ENCODE measurements at places on chromosomes 3 and 15.

DNA sequence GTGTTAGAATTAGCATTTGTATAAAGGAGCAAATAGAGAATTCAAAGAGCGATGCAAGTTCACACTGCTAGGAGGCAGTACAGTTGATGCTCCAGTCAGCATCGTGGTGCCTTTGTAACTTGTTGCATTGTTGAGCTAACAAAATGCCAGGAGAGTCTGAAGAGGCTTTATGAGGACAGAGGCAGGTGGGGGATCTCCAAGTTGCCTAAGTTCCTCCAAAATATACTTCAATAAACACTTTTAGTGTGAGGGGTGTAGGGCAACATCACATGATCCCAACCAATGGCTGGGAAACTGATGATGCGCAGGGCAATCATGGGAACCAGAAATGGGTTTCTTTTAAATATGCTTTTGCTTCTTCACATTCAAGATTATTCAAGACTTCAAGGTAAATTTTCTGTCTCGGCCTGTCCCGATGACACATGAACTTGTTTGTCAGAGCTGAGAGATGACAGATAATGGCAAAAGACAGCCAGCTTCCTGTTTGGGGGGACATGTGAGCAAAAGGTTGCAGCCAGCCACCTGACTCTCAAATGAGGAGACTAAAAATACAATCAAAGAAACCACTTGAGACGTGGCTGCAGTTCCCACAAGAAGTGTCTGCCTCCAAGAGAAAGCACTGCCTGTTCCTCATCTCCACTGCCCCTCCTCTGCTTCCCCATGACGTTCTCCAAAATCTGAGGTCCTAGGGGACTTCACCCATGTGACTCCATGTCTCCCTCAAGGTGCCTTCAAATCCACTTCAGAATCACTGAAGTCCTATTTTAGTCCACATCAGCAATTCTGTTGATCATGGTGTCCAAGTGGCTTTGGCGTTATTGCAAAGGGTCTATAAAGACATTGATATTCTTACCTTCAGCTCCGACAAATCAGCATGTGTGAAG lies 39.3 kb downstream of the KLHL6 start:
- no peak for DNase-seq

DNA sequence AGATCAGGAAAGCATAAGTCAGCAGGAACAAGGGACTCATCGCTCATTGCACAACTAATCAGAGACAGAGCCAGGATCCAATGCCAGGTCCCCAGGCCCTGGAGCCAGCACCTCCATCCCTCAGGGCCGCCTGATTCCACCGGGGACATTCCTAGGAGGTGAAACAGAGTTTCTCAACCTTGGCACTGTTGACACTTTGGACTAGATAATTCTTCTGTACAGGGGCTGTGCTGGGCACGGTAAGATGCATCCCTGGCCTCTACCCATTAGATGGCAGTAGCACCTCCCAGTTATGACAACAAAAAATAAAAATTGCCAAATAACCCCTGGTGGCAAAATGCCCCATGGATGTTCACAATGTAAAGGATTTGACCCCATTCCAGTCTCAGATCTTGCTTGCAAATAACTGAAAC lies 127.7 kb downstream of the MTHFS start:
- peak; percentile 9 for DNase-seq

- DNase-seq, result no peak
These were observed 4.2 kb downstream of the NCBP2 start for GRCh38 chr3:196938124-196938523.

GRCh38 chr3:51968883-51969678 lies 1.8 kb upstream of the PCBP4 start:
- DNase-seq, result no peak

DNA sequence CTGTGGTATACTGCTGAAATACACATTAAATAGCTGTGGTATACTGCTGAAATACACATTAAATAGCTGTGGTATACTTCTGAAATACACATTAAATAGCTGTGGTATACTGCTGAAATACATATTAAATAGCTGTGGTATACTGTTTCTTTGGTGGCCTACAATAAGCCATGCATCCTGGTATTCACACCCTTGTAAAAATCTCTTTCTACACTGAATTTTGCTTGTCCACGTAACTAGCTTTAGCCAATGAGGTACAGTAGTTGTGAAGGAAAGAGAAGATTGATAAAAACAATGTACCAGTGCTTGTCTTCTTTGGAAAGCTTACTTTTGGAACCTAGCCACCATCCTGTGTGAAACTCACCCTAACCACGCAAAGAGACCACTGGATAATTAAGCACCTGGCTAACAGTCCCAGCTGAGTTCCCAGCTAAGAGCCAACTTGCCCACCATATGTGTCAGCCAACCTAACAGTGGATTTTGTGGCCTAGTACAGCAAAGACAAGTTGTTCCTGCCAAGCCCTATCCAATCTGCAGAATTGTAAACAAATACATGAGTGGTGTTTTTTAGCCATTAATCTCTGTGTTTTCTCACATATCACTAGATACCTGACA lies 103.4 kb upstream of the MELTF start:
- DNase-seq, result no peak

DNA sequence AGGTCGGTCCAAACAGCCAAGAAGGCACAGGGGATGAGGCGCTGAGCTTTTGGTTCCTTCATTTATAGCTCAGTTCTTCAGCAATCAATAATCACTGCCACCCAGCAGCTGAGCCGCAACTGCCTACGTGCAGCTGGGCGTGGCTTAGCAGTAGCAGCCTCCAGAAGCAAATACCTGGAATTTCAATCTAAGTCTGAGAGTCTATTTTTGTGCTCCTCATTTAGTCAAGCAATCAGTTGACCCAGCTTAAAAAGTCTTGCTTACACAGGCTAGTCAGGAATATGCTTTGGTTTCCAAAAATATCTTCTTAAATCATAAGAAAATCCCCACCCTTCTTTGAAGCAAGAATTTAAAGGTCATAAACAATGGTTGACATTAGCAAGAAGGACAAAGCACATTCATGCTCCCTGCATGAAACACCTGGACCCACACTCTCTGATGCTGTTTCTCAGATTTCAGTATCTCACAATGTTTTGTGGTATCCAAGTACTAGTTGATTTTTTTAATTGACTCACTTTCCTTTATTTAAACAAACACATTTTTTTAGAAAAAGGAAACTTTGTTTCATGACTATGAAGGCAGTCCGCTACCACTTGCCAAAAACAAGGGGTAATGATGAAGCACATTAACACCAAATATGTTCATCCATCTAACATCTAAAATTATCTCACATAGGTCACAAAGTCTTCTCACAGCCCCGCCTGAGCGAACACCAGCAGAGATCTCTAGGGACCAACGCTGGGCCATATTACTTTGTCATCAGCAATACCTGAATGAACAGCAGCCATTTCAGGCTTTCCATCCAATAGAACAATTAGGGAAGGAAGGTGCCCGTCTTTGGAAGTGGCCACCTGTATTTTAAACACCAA lies 106.1 kb downstream of the OXNAD1 start:
- DNase-seq, result no peak

DNA sequence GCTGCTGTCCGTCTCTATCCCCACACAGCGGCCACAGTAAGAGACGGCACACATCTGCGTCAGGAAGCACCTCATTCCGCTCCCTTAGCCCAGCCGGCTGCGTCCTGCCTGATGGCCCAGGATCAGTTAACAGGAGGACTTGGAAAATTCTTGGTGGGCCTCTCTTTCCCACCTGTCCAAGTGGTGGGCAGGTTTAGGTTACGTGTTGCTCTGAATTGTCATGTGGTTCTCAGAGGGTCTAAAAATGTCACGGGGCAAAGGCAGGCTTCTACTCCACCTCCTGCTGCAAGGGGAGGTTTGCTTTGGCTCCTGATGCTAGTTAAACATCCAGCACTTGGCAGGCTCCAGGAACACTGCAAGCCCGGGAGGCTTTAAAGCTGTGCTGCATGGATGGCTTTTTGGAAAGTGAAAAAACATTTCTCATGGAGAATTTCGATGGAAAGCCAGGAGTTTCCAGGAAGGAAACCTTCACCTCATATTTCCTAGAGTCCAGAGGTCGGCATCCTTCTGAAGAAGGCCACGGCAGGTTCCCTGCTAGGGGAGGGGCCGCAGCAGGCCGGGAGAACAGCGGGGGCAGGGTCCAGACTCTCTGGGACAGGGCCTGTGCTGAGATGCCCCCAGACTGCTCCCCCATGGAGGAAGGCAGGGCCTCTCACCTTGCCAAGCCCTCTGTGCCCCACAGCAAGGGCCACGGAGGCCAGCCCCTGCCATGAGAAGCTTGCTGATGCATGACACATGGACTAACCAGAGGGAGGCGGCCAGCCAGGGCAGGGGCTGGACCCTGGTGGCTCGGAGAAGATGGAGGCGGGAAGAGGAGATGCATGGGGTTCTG lies 10.8 kb downstream of the CTSH start:
- no peak for DNase-seq

GRCh38 chr3:189567766-189568420 lies 63.3 kb upstream of the TP63 start:
- no peak for DNase-seq

- no peak for DNase-seq
These were observed 50.7 kb downstream of the TRA2B start for GRCh38 chr3:185887066-185887465.

- no peak for DNase-seq
These were observed 15.4 kb downstream of the RAF1 start for GRCh38 chr3:12648384-12648959.

- no peak for DNase-seq
These were observed 272.9 kb upstream of the CTDSPL start for GRCh38 chr3:37588758-37589157.

DNA sequence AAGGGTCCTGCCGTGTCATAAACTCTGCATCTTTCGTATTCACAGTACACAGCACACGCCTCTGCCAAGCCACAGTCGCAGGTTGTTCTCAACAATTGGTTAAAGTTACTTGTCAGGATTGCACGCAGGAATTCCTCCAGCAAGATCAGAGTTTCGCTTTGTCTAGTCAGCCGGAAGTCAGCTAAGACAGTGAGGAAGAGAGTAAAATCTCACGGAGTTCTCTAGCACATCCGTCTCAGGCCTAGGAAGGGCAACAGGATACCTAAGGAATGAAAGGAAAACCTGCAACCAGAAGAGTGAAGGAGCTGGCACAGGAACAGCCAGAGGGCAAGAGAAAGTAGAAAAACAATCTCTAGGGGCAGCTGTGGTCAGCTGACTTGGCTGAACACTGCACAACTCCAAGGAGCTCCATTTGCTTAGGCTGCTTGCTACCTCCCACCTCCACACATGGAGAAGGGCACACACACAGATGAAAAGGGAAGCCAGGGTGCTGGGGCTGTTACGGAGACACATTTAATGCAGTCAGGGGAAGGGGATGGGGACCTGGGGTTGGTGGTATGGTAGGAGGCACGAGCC lies 23.7 kb downstream of the RORA start:
- DNase-seq, result no peak

DNA sequence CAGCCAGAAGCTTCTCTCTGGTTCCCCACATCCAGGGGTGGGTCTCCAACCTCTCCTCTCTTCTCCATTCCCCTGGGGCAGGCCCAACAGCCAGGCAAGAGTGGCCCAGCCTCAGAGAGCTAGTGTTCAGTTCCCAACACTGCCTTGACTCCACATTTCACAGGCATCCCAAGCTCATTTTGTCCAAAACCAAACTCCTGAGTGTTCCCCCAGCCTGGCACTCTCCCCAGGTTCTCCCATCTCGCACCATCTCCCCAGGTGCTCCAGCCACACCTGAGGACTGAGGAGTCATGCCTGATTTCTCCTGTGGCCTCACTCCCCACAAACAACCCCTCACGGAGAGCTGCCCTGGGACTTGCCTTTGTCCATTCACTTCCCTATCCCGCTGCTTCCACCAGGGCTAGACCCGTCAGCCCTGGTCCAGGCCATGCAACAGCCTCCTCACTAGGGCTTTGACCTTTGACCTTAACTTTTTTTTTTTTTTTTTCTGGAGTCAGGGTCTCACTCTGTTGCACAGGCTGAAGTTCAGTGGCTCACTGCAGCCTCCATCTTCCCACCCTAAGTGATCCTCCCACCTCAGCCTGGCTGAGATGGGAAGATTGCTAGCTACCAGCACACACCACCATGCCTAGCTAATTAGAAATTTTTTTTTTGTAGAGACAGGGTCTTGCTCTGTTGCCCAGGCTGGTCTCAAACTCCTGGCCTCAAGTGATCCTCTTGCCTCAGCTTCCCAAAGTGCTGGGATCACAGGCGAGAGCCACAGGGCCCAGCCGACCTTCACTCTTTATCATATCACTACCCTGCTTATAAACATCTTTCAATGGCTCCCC lies 3.9 kb upstream of the CSK start:
- no peak for DNase-seq

DNA sequence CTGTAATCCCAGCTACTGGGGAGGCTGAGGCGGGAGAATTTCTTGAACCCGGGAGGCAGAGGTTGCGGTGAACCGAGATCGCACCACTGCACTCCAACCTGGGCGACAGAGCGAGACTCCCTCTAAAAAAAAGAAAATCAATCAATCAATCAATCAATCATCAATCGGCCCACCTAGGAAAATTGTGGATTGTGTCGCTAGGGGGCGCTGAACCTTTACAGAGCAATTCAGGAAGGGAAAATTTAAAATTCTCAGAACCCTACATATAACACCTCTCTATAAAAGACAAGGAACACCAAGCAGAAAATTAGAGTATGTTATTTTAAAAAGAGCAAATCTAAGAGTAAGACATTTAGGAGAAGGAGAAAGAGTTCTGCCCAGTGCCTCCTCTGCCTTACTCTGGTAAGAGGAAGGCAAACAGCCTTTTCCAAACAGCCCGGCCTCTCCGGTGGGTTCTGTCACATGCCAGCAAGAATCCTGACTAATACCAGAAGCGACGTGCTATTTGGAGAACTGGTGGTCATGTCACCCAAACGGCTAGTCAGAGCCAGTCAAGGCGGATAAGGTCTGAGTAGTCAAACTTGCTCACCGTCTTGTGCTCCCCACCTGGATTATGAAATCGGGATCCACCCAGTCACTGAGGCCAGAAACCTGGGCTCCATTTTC lies 22.3 kb upstream of the SMCO1 start:
- peak; percentile 51 for DNase-seq

DNA sequence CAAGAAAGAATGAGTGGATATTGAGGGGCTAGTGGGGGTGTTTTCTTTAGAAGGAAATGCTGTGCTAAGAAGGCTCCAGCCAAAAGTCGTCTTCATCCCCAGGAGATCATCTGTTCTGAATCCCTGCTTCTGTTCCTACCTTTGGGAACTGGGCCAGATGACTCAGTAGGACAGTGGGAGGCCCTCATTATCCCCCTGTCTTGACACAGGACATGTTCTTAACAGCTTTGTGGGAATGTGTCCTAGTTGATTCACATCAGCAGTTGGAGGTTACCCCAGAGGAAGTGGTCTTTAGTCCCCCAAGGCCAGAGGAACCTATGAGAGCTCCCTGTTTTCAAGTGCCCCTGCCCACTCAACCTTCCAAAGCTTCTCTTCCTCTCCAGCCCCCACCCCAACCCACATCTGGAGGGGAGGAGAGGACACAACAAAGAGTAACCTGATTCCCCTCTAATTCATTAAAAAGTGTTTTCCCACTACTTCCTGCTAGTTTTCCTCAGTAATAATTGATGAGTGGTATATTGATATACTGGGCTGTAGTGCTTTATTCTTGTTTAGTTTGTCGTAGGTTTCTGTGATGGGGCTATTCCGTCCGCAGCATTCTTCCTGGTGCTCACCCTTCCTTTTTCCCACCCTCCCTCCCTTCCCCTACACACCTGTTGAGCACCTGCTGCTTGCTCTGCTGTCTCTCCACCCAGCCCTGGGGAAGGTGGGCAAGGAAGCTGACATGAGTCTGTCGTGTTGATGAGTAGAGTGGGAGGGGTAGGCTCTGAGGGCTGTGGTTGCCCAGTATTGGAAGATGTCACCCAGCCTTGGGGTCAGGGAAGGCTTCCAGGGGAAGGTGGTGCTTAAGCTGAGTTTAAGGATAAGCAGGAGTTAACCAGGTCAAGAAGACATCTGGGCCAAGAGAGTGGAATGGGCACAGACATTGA lies 9.3 kb downstream of the PXYLP1 start:
- peak; percentile 73 for DNase-seq

GRCh38 chr3:14564741-14565140 lies 24.6 kb upstream of the GRIP2 start:
- no peak for DNase-seq
